ENCODE measurements at places on chromosomes 7 and 10. TPM values are rescaled to one million over a fixed set of nuclear protein-coding genes. Genes with fewer than 3 reads are reported as not detected.

DNA sequence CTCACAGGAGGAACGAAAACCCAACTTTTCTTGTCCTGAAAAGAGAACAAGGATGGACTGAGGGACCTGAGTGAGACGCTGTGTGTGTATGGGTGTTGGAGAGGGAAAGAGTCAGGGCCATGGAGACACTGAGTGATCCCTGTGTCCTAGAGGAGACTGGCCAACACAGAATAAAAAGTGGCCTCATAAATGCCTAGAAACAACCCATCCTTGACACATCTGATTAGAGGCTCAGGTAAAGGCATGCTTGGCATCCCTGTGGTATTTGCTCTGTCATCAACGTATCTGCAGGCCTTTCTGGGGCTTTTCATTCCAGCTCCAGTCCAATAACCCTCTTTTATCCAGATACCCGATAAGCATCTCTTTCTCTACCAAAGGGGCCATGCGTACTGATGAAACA, 86.3 kb downstream of the FGFR2 start:
- no peak overlapping the region for H3K27ac ChIP-seq
- no peak for DNase-seq
- H3K36me3 ChIP-seq = no peaks in the 10 kb centered on the region

DNA sequence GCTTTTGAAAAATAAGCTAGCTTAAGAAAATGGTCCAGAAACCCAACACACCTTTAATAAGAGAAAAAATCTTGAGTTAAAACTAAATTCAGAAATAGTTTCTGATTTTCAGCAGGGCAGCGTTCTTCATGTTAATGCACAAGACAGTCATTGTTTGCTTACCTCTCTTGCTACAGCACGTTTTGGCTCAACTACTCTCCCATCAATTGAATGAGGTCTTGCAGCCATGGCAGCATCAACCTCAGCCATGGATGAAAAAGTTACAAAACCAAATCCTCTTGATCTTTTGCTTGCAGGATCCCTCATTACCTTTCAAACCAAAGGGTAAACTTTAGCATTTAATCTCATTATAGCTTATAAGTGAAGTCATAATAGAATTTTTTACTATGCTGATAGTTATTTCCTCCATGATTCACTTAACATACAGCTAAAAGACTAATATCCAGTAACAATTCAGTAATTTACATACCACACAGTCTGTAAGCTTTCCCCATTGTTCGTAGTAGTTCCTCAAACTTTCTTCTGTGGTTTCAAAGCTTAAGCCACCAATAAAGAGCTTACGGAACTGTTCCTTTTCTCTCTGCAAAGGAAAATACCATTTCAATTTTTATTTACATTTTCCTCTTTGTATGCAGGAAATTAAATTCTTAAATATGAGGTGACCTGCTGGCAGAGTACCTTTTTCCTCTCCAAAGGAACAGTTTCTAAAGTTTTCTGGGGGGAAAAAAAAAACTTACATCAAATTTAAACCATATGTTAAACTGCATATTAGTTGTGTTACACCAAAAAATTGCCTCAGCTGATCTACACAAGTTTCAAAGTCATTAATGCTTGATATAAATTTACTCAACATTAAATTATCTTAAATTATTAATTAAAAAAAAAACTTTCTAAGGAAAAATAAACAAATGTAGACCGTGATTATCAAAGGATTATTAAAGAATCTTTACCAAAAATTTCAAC, 3.1 kb downstream of the HNRNPA2B1 start:
- H3K36me3 ChIP-seq = peaks cover 64% of the 10 kb centered on the region
- no peaks in the 10 kb centered on the region for H3K27me3 ChIP-seq
- H3K27ac ChIP-seq = peak overlapping the region; percentile 87
- peak overlapping the region; percentile 99 for H3K4me3 ChIP-seq

DNA sequence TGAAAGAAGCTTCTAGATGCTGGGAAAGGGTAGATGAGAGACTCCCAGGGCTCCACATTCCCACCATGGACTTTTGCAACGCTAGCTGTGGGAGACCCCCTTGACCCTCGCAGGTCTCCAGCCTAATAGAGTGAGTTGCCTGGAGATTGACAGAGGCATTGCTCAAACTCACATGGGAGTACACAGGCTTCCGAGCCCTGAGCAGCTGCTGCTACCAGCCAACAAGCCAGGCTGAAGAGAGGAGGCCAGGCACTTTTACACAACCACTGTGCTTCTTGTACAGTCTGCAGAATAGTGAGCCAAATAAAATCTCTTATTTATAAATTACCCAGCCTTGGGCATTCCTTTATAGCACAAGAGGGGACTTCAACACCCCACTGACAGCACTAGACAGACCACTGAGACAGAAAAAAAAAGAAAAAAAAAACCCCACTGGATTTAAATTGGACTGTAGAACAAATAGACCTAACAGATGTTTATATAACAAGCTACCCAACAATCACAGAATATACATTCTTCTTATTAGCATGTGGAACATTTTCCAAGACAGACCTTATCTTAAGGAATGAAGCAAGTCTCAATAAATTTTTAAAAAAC, 146.2 kb downstream of the ZFAND4 start:
- no peak for DNase-seq
- H3K4me3 ChIP-seq = no peak overlapping the region
- no peak overlapping the region for H3K27ac ChIP-seq
- H3K36me3 ChIP-seq = peaks cover 2% of the 10 kb centered on the region
- H3K27me3 ChIP-seq = no peaks in the 10 kb centered on the region

The GARIN1A gene
- 2.8 TPM for total RNA-seq

The TYW1B gene
- total RNA-seq = 1.2 TPM

The HERC4 gene
- 42.5 TPM for total RNA-seq

DNA sequence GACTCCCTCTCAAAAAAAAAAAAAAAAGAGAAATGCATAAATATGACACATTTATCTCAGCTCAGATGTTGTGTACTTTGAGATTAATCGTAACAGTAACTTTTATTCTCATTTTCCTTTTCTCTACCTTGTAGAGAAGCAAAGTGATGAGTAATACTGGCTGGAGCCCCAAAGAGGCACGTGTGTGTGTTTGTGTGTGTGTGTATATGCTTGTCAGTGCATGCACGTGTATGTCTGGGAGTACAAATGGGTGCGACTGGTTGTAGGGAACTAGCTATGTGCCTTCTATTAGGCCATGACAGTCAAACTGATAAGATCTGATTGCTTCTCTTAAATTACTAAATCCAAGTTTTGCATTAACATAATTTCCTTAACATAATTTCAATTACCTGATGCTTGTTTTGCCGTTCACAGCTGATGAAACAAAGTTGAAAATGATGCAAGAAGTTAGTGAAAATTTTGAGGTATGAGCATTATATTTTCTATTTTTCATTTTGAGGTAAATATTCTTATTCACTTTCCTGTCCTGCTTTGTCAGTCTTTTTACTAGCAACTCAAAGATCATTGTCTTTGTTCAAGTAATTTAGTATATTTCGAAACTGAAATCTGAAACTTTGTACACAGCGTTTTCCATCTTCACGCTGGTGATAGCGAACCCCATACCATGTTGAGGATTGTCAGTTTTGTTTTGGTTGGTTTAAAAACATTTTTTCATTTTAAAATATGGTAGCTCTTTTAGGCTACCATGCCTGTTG, 3.4 kb downstream of the TRRAP start:
- H3K4me3 ChIP-seq = no peak overlapping the region
- peaks cover 15% of the 10 kb centered on the region for H3K36me3 ChIP-seq
- H3K4me1 ChIP-seq = peaks cover 23% of the 10 kb centered on the region
- H3K27ac ChIP-seq = no peak overlapping the region

The NPY gene
- not detected for total RNA-seq

The ELOVL3 gene
- not detected for total RNA-seq

Data from chondrocyte (in vitro differentiated cells).